ENCODE measurements at places on chromosomes 1 and 21. TPM values are rescaled to one million over a fixed set of nuclear protein-coding genes. Genes with fewer than 3 reads are reported as not detected.

DNA sequence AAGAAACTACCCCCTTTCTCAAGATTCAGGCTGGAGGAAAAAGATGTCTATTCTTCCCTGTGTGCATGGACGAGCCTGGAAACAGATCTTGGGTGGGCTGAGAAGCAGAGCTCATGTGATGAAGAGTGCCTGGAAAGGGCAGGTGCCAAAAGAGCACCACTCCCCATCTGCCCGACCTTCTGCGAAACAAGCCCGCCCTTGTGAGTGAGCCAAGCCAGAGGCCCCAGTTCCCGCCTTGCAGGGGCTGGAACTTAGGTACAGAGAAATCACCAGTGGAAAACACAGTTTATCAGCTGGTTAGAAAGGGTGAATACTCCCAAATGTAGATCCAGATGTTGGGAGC is 26.7 kb upstream of the A3GALT2 start:
- H3K27me3 ChIP-seq = peaks cover 8% of the 10 kb centered on the region
- no peak for DNase-seq
- H3K36me3 ChIP-seq = no peaks in the 10 kb centered on the region
- peak overlapping the region; percentile 33 for H3K4me3 ChIP-seq

GRCh38 chr1:91798241-91798648 is 87.7 kb downstream of the TGFBR3 start:
- H3K36me3 ChIP-seq = peaks cover 9% of the 10 kb centered on the region
- H3K27ac ChIP-seq = peak overlapping the region; percentile 84
- no peak for DNase-seq
- no peak overlapping the region for H3K4me3 ChIP-seq

DNA sequence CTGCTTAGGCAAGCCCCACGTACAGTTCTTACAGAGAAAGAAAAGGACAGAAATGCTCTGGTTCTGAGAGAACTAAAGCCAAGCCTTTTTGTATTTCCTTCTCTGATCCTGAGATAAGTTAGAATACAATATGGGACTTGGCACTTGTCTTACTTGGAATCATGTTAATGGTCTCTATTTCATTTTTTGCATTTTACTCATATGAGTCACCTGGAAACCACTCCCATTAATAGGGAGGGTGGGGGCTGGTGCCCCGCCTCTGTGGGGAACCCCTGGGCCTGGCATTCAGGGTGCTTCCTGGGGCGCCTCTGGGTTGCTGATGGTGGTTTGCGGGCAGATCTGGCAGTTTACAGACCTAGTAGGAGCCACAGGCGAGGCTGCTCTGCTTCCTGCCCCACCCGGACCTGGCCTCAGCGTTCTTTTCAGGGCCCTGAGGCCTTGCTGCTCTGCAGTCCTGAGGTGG is 26.7 kb downstream of the TSPAN2 start:
- H3K4me3 ChIP-seq = peak overlapping the region; percentile 71
- peaks cover 26% of the 10 kb centered on the region for H3K36me3 ChIP-seq
- DNase-seq = peak; percentile 93
- peaks cover 11% of the 10 kb centered on the region for H3K27me3 ChIP-seq
- peaks cover 60% of the 10 kb centered on the region for H3K4me1 ChIP-seq

DNA sequence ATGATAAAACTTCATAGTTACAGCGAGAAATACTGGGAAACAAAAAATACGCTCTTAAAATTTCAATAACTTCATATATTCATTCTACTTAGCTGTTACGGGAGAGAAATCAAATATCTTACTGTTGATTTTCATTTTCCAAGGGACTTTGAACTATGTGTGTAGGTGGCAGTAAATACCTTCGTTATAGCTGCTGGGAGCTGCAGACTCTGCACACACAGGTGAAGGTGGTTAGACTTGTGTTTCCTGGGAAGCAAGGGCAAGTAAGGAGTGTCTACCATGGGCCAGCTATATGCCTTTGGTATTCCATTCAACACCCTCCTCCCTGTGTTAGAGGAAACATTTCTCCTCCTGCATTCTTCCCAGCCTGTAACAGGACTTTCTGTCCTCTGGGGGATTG is 51.4 kb upstream of the DIRAS3 start:
- no peaks in the 10 kb centered on the region for H3K36me3 ChIP-seq
- no peaks in the 10 kb centered on the region for H3K4me1 ChIP-seq
- H3K4me3 ChIP-seq = no peak overlapping the region
- no peak overlapping the region for H3K27ac ChIP-seq

DNA sequence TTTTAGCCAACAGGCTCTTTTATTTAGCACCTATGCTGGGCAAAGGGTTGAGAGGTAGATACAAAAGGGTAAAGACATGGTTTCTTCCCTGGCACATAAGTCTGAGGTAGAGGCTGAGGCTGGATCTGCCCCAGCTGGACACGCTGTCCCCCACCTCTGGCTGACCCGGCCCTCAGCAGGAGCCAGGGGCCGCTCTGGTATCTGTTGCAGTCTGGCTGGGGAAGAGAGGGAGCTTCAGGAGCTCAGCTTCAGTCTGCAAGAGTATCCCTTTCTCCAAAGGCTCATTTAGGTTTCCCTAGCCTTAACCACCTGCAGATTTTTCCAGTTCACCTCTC is 14.2 kb downstream of the BLACAT1 start:
- peak overlapping the region; percentile 73 for H3K27ac ChIP-seq
- H3K27me3 ChIP-seq = peaks cover 4% of the 10 kb centered on the region
- DNase-seq = no peak

RGS8 gene
- not detected for polyA plus RNA-seq

SIM2 gene
- not detected for polyA plus RNA-seq

ABCA4 gene
- polyA plus RNA-seq = not detected

Data from immature natural killer cell (primary cell).